CD8-positive, alpha-beta memory T cell (primary cell): ENCODE measurements at places on chromosomes 3 and 15. TPM values are rescaled to one million over a fixed set of nuclear protein-coding genes. Genes with fewer than 3 reads are reported as not detected.

DMXL2 gene
- total RNA-seq, result 7.0 TPM

SOX14 gene
- total RNA-seq, result not detected

ITPKA gene
- 0.53 TPM for total RNA-seq

CP gene
- total RNA-seq, result not detected

DNA sequence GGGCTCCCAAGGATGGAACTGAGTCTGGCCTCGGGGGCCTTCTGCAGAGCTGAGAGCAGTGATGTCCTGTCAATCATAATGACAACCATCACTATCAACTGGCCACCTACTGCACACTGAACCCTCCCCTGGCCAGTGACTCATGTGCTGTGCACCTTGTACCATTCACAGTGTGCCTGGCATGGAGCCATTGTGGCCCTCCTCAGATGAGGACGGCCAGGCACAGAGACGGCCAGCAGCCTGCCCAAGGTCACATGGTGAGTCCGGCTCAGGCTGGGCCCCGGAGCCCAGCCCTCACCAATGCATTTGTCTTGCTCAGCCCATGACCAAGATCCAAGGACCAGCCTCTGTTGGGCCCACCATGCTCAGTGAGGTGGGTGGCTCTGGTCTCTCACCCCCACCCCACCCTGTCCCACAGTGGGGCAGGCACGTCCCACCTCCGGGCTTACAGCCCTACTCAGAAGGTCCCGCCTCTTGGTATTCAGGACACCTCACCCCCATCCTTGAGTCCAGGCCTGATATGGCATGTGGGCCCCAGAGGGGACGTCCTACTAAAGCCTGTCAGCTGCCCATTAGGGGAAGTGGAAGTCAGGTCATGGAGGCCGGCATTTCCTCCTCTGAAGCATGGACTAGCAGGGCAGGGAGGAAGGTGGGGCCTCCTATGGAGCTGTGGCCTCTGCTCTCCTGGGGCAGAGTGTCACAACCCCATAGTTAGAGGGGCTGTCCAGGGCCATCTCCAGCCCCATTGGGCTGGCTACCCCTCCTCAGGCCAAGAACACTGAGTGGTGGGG lies 35.9 kb upstream of the TMEM115 start:
- H3K27ac ChIP-seq, result no peak overlapping the region
- no peaks in the 10 kb centered on the region for H3K27me3 ChIP-seq
- no peaks in the 10 kb centered on the region for H3K36me3 ChIP-seq
- H3K4me1 ChIP-seq, result no peaks in the 10 kb centered on the region
- H3K4me3 ChIP-seq, result no peak overlapping the region
- no peak for DNase-seq

- no peak overlapping the region for H3K4me3 ChIP-seq
- no peak for DNase-seq
- no peaks in the 10 kb centered on the region for H3K4me1 ChIP-seq
- no peak overlapping the region for H3K27ac ChIP-seq
- H3K27me3 ChIP-seq, result no peaks in the 10 kb centered on the region
Measured at GRCh38 chr3:22288756-22289155, 537.7 kb upstream of the ZNF385D start.

DNA sequence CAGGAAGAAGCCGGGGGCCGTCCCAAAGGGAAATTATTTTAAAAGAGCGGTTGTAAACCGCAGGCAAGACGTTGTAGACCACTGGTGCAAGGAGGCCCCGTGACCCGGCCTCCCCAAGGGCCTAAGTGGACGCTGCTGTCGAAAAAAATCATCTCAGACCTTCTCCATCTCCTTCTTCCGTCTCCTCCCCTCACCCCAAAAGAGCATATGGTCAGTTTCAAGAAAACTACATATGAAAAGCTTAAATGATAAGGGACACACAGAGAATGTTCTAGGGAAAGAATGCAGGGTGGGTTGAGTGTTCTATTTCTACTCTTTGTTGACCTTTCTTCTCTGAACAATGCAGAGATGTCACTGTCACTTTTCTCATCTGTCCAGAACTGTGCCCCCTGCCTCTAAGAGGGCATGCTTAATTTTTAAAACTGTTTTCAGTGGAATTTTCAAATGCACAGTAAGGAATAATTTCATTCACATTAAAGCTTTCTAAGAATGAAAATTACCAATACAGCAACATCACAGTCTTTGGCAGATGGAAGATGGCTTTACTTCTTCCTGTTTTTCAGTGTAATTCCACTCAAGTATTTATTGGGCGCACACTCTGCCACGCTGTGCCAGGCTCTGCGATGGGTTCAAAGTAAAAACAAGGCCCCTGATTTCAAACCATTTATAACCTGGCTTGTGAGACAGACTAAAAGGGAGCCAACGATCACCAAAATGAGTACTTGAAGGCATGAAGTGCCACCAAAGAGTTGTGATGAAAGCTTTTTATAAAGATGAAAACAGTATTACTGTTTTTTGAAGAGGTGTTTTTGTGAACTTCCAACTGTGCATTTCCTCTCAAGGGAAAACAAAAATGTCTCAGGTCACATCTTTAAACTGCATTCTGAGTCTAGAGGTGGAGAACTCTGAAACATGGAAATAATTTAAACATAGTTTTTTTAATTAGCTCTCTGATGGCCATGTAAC lies 891 bp upstream of the TOP2B start:
- no peaks in the 10 kb centered on the region for H3K36me3 ChIP-seq
- DNase-seq, result peak; percentile 44
- H3K4me3 ChIP-seq, result peak overlapping the region; percentile 78
- no peaks in the 10 kb centered on the region for H3K27me3 ChIP-seq
- H3K4me1 ChIP-seq, result peaks cover 37% of the 10 kb centered on the region

DNA sequence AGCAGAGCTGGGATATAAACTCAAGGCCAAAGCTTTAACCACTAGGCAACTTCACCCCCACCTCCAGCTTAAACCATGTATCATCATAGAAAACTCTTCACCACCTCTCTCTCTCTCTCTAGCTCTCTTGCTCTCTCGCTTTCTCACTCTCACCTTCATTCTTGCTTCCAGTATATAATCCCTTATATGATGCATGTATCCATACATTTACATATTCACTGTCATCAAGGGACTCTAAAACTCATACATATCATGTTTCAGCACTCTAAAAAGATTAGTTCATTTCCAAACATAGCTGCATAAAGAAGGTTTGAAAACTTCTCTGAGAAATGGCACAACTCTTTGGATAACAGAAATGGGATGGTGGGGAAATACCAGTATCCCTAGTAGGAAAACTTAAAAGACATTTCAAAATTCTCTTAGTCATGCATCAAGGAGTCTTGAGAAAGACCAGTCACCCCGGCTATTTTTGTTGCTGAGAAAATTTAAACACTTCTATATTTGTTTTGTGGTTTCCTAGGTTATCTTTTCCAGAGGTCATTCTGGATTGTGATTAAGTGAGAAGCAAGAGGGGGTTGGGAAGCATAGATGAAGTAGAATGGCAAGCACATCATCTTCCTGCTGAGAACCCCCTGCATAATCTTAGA lies 447.8 kb upstream of the THBS1 start:
- DNase-seq, result no peak
- H3K27ac ChIP-seq, result no peak overlapping the region
- H3K36me3 ChIP-seq, result no peaks in the 10 kb centered on the region
- no peak overlapping the region for H3K4me3 ChIP-seq

DNA sequence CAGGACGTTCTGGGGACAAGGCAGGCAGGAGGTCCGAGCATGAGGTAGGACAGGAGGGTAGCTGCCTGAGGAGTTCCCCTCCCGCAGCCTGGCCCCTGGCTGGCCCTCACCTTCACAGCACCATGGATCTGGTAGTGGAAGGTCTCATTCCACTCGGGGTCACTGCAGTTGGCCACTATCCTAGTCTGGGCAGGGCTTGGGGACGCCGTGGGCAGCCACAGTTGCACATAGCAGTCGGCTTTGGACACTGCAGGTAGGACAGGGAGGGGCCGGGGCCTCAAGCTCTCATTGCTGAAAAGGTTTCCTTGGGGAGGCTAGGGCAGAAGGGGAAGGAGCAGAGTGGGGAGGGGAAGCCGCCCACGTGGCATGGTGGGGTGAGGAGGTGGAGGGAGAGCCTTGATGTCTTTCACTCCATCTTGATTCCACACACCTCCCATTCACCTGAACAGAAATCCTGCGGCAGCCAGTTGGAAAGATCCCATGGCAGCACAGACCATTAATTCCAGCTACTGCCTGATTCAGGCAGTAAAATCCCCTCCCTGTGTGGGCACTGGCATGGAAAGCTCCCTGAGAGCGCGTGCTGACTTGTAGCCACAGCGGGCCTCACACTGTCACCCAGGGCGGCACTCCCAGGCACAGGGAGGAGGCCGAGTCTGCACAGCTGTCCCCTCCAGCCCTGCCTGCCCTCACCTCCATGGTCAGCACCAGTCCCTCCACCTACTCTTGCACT lies 2.1 kb downstream of the PLA2G4F start:
- no peak overlapping the region for H3K27ac ChIP-seq
- no peaks in the 10 kb centered on the region for H3K4me1 ChIP-seq
- no peak overlapping the region for H3K4me3 ChIP-seq
- no peak for DNase-seq

DNA sequence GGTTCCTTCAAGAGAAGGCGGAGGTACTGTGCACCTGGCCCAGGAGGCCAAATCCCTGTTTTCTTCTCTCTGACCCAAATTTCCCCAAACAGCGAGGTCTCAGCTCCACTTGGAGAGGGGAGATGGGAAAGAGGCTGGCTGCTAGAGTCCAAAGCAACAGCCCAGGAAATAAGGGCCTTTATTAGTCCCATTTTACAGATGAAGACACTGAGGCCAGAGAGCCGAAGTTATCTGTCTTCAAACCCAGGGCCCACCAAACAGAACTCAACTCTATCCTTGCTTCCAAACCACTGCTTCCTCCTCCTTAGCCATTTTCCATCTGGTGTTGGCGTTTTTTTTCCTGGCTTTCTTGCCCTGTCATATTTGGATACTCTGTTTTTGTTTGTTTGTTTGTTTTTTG lies 22.0 kb upstream of the FLNB start:
- H3K36me3 ChIP-seq, result no peaks in the 10 kb centered on the region
- peaks cover 12% of the 10 kb centered on the region for H3K4me1 ChIP-seq
- H3K4me3 ChIP-seq, result no peak overlapping the region
- no peaks in the 10 kb centered on the region for H3K27me3 ChIP-seq

DNA sequence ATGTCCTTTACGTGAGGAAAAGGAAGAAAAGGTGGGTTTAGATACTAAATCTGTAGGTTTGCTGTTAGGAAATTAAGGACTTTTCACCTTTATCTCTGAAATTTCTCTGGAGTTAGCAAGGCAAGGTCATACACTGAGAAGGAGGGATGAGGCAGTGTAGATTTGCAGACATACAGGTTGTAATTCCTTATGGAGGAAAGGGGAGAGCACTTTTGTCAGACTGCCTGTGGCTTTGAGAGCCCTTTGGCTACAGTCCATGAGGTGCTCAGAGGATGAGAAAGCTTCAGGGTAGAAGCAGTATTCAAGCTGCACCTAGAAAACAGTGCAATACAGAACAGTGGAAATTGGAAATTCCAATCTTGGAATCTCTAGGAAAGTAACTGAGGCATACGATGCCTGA lies 8.3 kb downstream of the RPL14 start:
- no peak overlapping the region for H3K27ac ChIP-seq
- no peak for DNase-seq
- peaks cover 20% of the 10 kb centered on the region for H3K4me1 ChIP-seq
- H3K4me3 ChIP-seq, result no peak overlapping the region
- peaks cover 12% of the 10 kb centered on the region for H3K36me3 ChIP-seq
- no peaks in the 10 kb centered on the region for H3K27me3 ChIP-seq

DNA sequence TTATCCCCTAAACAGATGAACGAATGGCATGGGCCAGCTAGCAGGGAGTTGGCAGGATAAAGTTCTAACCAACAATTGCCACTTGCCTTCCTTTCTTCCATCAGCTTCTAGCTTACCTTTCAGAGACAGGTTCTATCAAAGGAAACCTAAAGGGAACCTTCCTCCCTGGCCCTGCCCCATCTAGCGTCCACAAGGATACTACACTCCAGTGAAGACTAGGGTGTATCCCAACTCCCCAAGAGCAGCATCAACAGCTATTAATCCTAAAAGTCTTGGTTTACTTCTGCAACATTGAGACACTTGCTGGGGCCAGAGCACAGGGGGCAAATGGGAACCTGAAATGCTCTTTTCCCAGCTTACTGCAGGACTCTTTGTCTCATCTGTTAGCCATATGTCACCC lies 37.0 kb upstream of the TMC3 start:
- DNase-seq, result no peak
- no peaks in the 10 kb centered on the region for H3K4me1 ChIP-seq
- H3K27me3 ChIP-seq, result no peaks in the 10 kb centered on the region
- no peaks in the 10 kb centered on the region for H3K36me3 ChIP-seq
- H3K4me3 ChIP-seq, result no peak overlapping the region

- no peak overlapping the region for H3K4me3 ChIP-seq
- no peaks in the 10 kb centered on the region for H3K36me3 ChIP-seq
- H3K4me1 ChIP-seq, result peaks cover 16% of the 10 kb centered on the region
- no peak overlapping the region for H3K27ac ChIP-seq
Measured at GRCh38 chr15:60408463-60408981, 10.7 kb upstream of the ANXA2 start.

GRCh38 chr15:36108541-36108940 lies 470.9 kb upstream of the CDIN1 start:
- DNase-seq, result no peak
- H3K4me1 ChIP-seq, result no peaks in the 10 kb centered on the region
- no peaks in the 10 kb centered on the region for H3K27me3 ChIP-seq
- H3K36me3 ChIP-seq, result no peaks in the 10 kb centered on the region

- H3K4me1 ChIP-seq, result peaks cover 20% of the 10 kb centered on the region
- H3K27ac ChIP-seq, result no peak overlapping the region
- no peaks in the 10 kb centered on the region for H3K27me3 ChIP-seq
Measured at GRCh38 chr15:91522605-91523332, 330.7 kb upstream of the SLCO3A1 start.

- peaks cover 47% of the 10 kb centered on the region for H3K36me3 ChIP-seq
- H3K4me1 ChIP-seq, result no peaks in the 10 kb centered on the region
- H3K27ac ChIP-seq, result no peak overlapping the region
- DNase-seq, result no peak
- H3K4me3 ChIP-seq, result no peak overlapping the region
Measured at GRCh38 chr3:12585970-12586369, 29.1 kb downstream of the MKRN2 start.

DNA sequence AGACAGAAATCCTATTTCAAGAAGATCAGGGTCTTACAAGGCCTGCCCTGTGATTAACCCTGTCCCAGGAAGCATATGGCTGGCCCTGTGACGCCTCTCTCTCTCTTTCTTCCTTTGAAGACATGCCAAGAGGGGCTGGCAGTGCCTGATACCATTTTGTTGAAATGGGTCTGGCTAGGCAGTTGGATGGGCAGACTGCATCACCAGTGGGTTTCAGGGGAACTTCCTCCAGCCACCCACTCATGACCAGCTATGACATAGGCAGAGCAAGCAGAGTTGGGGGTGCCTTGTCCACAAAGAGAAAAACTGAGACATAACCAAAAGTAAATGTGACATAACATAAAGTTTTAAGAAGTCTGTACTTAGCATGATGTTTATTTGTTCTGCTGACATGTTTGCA lies 31.4 kb upstream of the MANF start:
- no peak for DNase-seq
- H3K27me3 ChIP-seq, result no peaks in the 10 kb centered on the region
- no peak overlapping the region for H3K4me3 ChIP-seq
- H3K4me1 ChIP-seq, result no peaks in the 10 kb centered on the region
- H3K36me3 ChIP-seq, result no peaks in the 10 kb centered on the region

- no peaks in the 10 kb centered on the region for H3K36me3 ChIP-seq
- H3K27ac ChIP-seq, result peak overlapping the region; percentile 57
- H3K4me1 ChIP-seq, result peaks cover 53% of the 10 kb centered on the region
- no peaks in the 10 kb centered on the region for H3K27me3 ChIP-seq
- no peak overlapping the region for H3K4me3 ChIP-seq
Measured at GRCh38 chr15:84736375-84736774, 12.0 kb upstream of the ZNF592 start.
